Transverse colon (tissue), 4 donors: ENCODE measurements at places on chromosomes 4 and X. TPM values are rescaled to one million over a fixed set of nuclear protein-coding genes. Genes with fewer than 3 reads are reported as not detected.
A peak's percentile ranks its signal among the peaks of the same experiment; 100 is the strongest.

The SPANXC gene
- not detected for total RNA-seq

DNA sequence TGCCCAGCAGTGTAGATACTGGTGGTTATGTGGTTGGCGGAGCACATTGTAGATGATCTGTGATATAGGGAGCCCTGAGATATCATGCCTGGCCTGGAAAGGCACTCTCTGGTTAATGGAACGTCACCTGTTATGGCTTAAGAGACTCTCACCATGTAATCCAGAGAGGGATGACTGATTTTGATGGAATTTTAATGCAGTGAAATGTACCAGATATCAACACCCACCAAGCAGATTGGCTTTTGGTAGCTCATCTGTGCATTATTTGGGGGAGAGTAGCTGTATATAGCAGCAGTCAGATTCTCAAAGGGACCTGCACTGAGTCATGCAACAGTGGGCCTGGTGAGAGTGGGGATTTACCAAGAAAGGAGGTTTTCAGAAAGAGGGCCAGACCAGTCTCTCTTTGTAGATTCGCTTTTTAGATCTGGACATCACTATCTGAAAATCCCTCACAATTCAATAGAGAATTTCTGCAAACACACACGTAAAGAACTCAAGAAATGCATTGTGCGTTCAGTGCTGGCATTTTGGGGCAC is 17.3 kb downstream of the TSC22D3 start:
- no peak for DNase-seq

GRCh38 chr4:149347139-149347538 is 468.5 kb downstream of the IQCM start:
- no peak for DNase-seq

GRCh38 chrX:148885203-148885602 is 384.8 kb downstream of the AFF2 start:
- no peak for DNase-seq

The ZFP92 gene
- total RNA-seq = 0.27 TPM

DNA sequence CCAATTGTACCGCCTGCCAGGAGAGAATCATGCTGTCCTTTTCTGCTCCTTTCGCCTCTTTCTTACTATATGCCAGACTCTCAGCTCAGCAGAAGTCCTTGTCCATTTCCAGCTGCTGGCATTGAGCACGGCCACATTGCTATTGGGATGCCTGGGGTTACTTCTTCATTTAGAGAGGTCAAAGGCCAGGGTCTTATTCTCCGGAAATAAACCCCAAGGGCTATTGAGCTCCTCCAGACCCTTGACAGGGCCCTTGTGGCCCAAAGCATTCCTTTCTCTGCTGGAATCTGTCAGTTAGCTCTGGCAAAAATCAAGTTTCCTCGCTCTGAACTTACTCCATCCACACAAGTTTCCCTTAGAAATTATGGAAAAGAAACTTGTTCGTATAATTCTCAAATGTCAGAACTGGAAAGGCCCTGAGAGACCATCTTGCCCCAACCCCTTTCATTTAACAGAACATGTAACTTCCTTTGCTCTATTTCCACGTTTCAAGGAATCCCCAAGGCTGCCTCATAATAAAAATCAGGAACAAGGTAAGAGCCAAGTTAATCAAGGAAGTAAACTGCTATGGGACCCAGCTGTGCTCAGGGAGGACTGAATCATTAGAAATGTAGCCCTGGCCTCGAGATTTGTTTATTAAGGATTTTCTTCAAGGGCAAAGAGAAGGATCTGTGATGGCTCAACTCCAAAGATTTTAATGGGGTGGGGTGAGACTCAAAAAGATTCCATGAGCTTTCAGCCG is 11.8 kb downstream of the AKAP4 start:
- DNase-seq = no peak

- DNase-seq = peak; percentile 33
Observed at GRCh38 chr4:55312489-55313101, 33.4 kb upstream of the SRD5A3 start.

The SPANXD gene
- not detected for total RNA-seq

GRCh38 chr4:151415978-151416377 is 7.0 kb downstream of the FHIP1A start:
- no peak for DNase-seq

DNA sequence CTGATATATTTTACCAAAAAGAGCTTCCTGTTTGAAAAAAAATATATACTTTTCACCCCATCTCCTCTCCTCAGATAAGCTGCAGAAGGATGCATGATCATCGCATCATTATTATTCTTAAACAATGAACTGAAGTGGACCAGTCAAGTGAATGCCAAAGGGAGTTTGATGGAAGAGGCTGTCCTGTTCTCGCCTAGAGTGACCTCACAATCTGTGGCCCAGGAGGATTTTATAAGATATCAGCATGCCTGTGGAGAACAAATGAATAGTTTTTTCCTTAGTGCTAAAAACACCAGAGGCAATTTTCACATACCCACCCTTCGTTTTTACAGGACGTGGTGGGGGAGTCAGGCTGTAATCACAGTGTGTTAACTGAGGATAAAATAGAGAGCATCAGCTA is 112.7 kb downstream of the USP46 start:
- no peak for DNase-seq

- DNase-seq = no peak
Observed at GRCh38 chr4:155956461-155956860, 2.8 kb upstream of the CTSO start.

The TAF7L gene
- 0.64 TPM for total RNA-seq

- DNase-seq = no peak
Observed at GRCh38 chrX:6307156-6307555, 78.5 kb upstream of the NLGN4X start.

GRCh38 chr4:128322986-128323385 is 35.4 kb upstream of the PGRMC2 start:
- no peak for DNase-seq

DNA sequence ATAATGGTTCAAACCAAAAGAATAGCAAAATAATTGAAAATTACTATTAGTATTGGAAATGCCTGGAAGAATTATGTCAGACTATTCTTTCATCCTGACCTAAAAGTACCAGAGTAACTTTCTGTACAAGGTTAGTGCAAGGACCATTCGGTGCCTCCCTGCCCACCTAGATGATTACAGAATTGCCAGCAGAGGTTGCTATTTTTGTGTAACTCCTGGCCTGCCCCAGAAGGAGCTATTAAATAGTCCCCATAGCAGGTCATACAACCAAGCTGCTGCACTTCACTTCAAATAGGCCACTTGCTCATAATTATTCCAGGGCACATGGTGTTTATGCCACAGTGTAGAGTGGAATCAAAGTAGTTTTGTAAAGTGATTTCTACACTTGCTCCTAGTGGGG is 831.1 kb upstream of the PABPC4L start:
- DNase-seq = no peak

DNA sequence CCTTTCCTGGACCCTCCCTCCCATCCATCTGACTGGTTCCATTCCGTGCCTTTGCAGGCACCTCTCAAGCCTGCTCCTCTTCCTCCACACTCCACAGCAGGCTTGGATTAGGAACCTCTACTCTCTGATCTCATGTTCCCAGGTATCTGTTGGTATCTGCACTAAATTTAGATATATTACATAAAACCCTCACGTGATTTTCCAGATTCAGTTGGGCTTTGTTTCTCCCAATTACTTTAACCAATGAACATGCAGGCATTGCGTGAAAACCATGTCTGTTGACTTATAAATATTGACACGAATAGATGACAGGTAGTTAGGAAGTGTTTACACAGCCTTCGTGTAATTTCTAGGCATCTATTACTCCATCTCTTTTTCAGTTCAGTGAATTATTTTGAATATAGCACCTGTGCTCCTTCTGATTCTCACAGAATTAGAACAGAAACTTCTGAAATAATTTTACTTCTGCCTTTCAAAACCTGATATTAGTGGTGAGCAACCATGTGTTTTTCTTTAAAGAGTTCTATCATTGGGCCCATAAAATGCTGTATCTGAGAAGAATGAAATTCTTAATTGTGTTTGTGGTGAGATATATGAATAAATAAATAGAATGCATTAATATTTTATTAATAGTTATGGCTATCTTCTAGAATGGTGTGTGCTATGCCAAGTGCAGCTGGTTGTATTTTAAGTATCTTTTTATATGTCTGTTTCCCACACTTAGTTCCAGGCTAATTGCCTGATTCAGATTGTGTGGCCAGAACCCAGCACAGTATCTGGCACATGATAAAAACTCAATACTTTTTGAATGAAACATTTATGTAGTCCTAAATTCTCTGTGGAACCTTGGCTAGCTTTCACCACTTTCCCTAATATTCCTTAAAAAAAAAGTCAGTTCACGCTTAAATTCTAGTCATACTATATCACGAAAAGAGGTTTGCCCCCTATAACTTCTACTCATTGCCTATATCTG is 304.8 kb downstream of the QDPR start:
- DNase-seq = no peak

- DNase-seq = no peak
Observed at GRCh38 chr4:67635331-67635730, 65.6 kb downstream of the UBA6 start.

The SPINK2 gene
- total RNA-seq = not detected

DNA sequence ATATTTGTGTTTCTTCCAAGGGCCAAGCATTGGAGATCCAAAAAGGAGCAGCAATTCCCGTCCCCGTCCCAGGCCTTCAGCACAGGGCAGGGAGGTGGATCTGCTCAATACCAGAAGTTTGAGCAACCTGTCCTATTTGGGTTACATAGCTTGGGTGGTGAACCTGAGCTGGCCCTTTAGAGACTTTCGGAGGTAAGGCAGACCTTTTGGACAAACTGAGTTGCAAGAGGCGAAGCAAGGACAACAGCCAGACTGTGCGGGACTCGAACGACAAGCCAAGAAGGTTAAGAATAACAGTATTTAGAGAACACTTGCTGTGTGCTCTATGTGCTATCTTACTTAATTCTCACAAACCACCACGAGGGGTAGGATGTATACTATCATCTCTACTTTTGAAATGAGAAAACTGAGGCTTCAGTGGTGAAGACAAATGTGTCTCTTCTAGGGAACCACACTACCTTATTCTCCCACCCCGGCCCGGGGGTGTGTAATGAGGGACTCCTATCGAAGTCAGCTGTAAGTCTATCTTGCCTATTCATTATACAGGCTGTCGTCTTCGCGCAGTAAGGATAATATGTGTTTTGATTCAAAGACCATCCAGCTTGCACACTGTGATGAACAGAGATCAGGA is 1.3 kb downstream of the NOP14 start:
- DNase-seq = no peak

DNA sequence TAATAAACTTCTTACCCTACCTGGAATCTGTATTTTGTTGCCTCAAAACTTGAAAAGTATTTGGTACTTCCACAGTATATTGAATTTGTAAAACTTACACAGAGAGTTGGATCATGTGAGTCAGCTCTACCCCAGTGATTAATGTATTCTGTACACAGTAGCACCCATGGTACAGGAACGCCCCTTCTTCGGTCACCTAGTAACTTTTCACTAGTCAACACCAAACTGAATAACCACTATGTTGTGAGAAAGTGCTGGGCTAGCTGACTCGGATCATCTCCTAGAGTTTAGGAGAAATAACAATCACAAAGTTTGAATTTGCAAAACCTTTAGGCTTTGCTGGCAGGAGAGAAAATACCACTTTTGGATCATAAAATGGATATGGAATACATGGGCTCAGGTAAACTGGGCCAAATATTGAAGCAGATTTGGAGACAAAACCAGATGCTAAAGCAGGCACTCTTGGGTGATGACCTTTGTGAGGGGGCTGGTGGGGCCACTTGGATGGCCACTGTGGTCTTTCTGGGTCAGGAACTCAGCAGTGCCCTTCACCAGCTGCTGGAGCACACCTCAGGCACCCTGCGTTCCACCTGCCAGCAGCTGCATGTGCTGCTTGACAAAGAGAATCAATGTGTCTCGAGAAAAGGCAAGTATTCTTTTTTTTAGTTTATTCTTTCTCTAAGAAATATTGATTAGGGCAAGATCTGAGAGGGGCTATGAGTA is at the start of gene DTHD1:
DTHD1 (plus strand) TSS at position 233 of the 723 bp plus-strand sequence; CDS start at position 376, 143 bp downstream.
- DNase-seq = no peak

The TEX13D gene
- total RNA-seq = not detected

GRCh38 chrX:33109858-33110257 is 101.5 kb downstream of the DMD start:
- DNase-seq = no peak

- peak; percentile 16 for DNase-seq
Observed at GRCh38 chr4:15400981-15401671, 26.7 kb upstream of the C1QTNF7 start.

The CLDN34 gene
- not detected for total RNA-seq

The NDST4 gene
- total RNA-seq = not detected

The TEC gene
- 3.0 TPM for total RNA-seq

DNA sequence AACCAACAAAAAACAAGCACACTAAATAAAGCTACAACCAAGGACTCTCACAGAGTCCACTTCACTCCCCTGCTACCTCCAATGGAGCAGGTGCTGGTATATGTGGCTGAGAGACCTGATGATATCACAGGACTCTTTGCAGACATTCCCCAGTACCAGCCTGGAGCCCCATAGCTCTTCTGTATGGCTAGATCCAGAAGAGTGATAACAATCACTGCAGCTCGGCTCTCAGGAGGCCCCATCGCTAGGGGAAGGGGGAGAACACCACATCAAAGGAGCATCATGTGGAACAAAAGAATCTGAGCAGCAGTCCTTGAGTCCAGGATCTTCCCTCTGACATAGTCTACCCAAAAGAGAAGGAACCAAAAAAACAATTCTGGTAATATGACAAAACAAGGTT is 237.1 kb upstream of the TLL1 start:
- DNase-seq = no peak

- no peak for DNase-seq
Observed at GRCh38 chr4:146207410-146207809, 6.9 kb upstream of the REELD1 start.
